Retinal pigment epithelial cell (primary cell): ENCODE measurements at places on chromosomes 6 and 20.

DNA sequence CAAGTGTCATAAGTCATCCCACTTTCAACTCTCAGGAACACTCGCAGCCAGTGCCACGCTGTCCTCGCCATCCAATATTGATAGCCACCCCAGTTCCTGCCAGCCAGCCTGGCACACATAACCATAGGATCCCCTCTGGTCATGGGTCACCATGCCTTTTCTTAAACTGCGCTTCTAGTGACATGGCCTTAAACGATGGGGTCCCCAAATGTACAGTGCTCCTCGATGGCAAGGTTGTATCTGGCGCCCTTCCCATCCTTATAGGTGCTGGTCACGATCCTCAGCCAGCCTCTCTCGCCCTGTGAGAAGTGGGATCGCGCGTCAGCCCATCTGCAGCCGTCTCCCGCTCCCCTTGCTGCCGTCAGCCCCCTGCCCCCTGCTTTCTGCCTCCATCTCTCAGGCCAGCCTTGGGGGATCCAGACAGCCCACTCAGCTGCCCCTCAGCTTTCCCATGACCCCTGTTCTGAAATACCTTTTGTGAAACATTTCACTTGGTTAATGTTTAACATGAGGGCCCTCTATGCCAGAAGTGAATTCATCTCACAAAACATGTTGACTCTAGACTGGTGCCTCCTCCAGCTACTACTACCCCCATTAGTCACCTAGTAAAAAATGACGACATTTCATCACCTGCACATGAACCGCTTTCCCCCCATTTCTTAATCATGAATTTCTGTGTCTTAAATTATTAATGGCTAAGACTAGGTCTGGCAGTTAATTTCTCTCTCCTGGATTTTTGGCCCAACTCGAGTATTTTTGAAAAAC is 11.4 kb downstream of the CTSZ start:
- DNase-seq = no peak

DNA sequence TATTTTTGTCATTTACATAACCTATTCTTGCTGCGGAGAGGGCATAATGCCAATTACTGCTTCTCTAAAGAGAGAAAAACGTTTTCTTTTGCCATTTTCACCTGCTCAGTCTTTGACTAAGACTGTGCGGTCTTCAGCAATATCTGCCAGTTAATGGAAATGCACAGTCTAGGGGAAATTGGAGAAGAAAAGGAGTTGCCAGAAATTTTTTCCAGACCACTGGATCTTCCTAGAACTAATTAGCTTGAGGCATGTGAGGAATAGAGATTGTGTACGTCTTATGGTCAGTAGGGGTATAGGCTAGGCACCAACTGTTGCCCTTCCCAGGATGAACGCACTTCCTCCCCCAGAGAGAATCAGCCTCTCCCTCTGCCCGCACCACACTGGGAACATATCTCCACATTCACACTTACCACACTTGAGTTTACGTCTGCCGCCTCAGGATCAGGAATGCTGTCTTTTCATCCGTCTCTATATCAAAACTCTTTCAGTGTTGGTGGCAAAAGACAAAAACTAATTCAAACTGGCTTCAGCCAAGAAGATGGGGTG is 67.9 kb upstream of the E2F3 start:
- no peak for DNase-seq

DNA sequence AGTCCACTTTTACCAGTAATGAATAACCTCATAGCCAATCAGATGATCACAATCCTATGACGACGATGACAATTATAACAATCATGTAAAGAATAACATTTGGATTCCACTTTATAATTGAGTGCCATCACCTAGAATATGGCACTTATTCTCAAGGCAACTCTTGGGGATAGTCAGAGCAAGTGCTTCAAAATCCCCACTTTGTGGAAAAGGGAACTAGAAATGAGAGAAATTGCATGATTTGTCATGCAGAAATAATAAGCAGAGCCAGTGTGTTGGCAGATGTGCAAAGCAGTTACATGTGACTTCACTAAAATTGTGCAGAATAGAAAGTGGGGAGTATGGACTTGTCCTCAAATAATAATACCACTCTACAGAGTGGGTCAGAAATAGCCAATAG is 41.3 kb downstream of the FRK start:
- no peak for DNase-seq

GRCh38 chr6:1554476-1555310 is 55.0 kb upstream of the FOXC1 start:
- DNase-seq = no peak

DNA sequence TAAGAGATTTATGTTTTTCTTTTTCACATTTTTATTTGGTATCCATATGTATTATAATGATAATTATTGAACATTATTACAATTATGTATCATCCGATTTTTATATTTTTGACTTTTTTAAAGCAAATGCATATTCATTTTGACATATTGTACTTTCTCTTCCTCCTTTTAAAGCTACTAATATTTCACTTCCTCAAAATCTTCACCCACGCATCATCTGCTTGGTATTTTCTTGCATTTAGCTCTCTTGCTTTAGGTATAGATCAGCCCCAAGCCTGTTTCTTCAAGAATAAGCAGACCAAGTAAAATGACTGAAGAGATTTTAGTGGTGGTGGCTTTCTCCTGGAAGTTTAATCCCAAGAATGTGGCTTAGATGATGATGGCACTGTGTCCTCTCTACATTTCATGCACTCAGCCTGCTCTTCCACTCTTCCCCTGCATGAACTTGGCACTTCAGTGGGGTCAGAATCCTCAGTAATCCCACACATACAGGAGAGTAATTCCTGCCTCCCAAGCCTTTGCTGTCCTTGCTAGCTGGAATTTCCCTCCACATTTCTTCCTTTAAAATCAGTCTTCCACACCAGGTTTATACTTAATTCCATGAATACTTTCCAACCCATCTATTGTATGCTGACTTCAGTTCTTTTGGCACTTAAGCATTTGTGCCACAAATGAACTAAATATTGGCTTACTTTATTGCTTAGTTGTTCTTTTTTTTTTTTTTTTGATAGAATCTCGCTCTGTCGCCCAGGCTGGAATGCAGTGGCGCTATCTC is 8.2 kb downstream of the NCOA7 start:
- no peak for DNase-seq

DNA sequence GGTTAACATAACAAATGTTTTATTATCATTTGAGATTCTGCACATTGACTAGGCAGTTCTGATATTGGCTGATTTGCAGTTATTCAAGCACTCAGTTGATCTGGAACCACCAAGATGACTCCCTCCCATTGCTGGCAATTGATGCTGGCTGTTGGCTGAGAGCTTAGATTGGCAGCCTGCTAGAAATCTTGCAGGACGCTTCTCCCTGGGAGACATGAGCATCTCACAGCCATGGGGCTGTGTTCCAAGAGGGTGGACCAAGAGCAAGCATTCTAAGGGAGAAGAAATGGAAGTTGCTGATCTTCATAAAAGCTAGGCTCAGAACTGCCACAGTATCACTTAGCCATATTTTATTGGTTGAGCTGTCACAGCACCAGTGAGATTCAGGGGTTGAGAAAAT is 233.4 kb upstream of the ID4 start:
- no peak for DNase-seq
